Activated T-cell treated with anti-CD3 and anti-CD28 coated beads for 4 hours (primary cell): ENCODE measurements at places on chromosomes 3 and 15.

GRCh38 chr3:5017925-5018531, 38.8 kb downstream of the BHLHE40 start:
- DNase-seq = no peak

DNA sequence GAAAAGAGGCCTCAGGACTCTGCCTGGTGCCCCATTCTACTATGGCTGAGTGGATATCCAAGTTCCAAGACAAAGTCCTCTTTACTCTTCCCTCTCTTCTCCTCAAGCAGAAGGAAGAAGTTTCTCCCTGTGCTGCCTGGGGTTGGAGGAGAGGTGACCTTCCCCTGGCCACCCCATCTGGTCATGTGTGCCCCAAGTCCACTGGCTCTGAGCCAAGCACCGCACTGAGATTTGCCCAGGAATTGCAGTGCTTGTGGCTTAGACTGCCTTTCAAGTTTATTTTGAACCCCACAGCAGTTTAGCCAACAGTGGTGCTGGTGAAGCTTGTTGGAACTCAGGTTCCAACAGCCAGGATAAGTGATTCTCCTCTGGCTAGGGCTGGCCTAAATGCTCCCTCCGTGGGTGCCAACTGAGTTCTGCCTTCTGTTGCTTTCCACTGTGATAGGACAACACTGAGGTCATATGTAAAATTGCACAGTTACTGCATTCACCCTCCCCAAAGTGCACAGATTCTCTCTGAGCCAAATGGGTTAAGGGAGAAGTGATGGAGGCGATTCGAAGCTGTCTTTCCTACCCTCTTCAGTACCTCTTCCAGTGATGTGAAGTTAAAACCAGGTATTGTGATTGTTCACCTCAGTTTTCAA, 69.9 kb downstream of the TMCO5A start:
- DNase-seq = no peak

DNA sequence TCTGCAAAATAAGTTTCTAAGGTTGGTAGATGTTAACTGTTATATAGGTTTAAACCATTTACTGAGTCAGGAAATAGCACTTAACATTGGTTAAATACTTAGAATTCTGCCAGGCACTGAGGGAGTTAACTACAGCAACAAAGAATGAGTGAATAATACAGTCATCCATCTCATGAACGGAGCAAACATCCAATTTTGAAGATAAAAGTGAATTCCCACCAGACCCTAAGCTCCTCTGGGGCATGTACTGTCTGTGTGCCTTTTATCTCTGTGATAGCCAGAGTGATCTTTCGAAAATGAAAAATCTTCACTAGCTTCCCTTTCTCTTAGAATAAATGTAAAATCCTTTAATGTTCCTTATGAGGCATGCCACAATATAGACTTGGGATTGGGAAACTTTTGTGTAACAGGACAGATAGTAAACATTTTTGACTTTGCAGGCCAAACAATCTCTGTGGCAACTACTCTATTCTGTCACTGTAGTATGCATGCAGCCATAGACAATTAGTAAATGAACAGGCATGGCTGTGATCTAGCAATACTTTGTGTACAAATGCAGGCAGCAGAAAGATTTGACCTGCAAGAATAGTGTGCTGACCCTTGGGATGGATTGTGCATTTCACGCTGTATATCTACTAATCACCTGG, 294.5 kb upstream of the LMCD1 start:
- DNase-seq = no peak

GRCh38 chr3:19541284-19541683, 392.7 kb downstream of the EFHB start:
- no peak for DNase-seq

GRCh38 chr3:125054062-125054448, 1.7 kb downstream of the HEG1 start:
- no peak for DNase-seq

GRCh38 chr15:90839187-90840071, 29.0 kb upstream of the FURIN start:
- DNase-seq = no peak
